ENCODE measurements at places on chromosomes 12 and 14.
A peak's percentile ranks its signal among the peaks of the same experiment; 100 is the strongest.

GRCh38 chr12:100824476-100824875, 29.9 kb downstream of the ANO4 start:
- no peak for DNase-seq

DNA sequence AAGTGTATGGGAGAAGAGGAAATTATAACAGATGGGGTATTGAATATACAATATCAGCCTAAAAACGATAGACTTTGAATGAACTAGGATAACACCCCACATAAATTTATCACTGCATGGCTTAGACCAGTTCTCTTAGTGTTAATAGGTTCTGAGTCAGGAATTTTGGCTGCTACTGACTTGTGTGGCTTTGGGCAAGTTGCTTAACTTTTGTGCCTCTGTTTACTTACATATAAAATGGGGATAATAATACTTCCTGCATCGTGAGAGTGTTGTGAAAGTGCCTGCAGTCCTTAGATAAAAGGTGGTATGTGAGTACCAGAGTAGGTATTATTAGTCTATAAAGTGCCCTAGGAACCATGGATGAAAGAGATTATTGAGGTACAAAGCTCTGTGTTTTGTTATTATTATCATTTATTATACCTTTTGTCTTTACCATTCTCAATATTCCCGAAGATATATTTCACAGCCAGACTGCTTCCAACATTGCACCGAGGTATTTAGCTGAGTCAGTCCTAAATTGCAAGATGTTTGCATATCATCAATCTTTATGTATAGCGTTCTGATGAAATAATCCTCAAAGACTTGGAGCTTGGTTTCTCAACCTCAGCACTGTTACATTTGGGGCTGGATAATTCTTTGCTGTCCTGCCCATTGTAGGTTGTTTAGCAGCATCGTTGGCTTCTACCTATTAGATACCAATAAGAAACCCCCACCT, 2.3 kb upstream of the PAWR start:
- DNase-seq, result no peak

DNA sequence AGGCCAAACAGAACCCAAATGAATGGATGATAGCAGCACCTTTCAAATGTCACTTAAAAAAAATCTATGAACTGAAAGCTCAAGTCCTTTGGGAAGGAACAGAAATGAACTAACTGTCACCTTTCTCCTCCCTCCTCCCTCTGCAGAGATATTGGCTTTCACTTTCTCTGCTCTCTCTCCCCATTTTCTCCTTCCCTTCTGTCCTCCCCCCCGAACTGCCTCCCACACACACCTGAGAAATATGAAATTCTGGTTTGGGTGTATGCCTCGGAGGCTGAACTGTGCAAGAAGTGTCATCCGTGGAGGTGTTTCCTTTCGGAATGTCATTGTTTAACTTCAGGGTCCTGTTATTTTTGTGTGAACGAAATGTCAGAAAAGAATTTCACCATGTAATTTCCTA, 87.8 kb downstream of the NEDD1 start:
- DNase-seq, result no peak

DNA sequence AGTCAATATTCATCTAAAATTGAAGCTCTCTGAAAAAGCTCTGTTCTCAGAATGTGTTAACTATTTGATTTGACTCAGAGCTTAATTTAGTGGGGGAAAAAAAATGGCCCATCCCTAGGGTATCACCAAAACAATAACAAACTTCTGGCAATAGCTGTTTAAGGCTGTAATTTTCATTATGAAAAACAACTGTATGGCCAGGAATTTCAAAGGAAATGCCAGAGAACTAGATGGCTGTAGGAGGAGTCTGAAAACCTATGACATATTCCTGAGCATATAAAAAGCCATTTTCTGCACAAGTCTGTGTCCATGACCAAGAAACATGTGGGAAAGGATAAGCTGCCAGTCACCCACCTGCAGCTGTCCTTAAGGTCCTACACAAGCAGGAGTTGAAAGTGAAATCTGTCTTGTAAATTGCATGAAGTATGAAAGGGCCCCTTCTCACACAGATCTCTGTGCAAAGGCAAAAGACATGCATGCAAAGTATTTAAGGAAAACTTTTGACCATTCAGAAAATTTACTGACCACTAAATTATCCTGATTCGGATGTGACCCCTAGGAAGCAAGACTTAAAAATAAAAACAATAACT, 299.1 kb downstream of the BTG1 start:
- DNase-seq, result no peak

DNA sequence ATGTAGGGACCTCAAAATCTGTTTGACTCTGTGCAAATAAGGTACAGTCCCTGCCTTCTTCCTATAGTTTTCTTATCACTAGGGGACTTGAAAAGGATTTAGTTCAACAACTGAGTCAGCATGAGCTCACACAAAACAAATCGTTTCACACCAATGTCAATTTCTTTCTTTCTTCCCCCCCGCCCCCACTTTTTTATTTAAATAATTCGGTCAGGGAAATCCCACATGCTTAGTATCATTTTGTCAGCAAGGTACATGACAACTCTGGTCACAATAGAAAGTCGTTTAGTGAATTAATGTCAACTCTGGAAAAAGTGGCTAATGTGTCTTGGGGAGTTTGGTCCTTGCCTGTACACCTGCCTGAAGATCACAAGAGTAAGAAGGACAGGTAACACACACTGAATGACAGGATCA, 232.2 kb upstream of the PLEKHG7 start:
- no peak for DNase-seq

GRCh38 chr12:108180255-108181094, 51.4 kb downstream of the WSCD2 start:
- no peak for DNase-seq

GRCh38 chr12:101759396-101760047, 20.3 kb upstream of the SYCP3 start:
- no peak for DNase-seq

GRCh38 chr12:47750229-47750798, 8.4 kb downstream of the RAPGEF3 start:
- no peak for DNase-seq

DNA sequence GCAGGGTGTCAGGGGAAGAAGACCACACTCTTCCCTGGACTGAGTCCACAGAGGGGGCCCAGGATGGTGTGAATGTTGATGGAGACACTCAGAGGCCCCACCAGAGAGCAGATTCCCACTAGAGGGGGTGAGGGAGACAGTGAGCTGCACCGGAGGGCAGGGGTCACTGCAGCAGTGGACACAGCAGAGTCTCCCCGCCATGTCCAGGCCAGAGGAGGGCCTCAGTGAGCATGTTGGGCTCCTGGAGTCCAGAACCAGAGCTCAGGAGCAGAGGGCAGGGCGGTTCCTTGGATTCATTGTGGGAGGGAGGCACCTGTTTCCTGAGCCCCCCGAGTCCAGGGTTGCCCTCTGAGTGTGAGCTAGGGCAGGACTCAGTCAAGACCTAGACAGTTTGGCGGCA, 1.8 kb upstream of the KRT82 start:
- no peak for DNase-seq

- DNase-seq, result peak; percentile 42
These were observed 61.5 kb downstream of the SPATS2 start for GRCh38 chr12:49428793-49429192.

DNA sequence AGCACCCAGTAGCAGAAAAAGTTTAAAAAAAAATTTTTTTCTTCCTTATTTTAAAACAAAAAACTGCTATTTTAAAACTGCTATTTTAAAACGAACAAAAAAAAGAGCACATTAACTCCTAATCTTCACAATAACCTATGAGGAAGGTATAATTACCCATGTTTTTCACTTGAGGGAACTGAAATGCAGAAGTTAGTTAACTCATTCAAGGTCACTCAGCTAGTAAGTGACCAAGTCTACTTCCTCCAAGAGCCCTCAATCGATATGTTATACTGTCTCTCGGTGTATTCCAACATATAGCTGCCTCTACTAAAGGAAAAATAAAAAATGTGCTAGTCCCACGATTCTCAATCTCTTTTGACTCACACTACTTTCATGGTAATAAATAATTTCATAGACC, 7.8 kb downstream of the RPAP3 start:
- DNase-seq, result no peak

GRCh38 chr12:91984556-91984955, 161.1 kb downstream of the BTG1 start:
- no peak for DNase-seq

- no peak for DNase-seq
These were observed 25.7 kb downstream of the KLRK1 start for GRCh38 chr12:10363914-10364814.

DNA sequence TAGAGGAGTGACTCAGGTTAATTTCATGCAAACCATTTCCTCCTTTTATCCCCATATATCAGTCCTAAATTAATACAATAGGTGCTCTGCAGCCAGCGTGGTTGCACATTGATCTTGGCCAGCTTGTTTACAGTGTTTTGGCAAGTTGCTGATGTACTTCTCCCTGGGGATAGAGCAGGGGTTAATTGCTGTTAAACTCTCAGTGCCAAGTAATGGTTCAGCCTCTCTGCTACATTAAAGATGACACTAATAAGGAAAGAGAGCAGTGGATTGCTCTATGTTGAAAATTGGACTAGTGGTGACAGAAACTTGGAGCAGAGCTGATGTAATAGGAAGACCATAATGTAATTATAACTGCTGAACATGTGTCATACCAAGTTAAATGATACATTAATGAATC, 717.5 kb downstream of the RERGL start:
- no peak for DNase-seq

DNA sequence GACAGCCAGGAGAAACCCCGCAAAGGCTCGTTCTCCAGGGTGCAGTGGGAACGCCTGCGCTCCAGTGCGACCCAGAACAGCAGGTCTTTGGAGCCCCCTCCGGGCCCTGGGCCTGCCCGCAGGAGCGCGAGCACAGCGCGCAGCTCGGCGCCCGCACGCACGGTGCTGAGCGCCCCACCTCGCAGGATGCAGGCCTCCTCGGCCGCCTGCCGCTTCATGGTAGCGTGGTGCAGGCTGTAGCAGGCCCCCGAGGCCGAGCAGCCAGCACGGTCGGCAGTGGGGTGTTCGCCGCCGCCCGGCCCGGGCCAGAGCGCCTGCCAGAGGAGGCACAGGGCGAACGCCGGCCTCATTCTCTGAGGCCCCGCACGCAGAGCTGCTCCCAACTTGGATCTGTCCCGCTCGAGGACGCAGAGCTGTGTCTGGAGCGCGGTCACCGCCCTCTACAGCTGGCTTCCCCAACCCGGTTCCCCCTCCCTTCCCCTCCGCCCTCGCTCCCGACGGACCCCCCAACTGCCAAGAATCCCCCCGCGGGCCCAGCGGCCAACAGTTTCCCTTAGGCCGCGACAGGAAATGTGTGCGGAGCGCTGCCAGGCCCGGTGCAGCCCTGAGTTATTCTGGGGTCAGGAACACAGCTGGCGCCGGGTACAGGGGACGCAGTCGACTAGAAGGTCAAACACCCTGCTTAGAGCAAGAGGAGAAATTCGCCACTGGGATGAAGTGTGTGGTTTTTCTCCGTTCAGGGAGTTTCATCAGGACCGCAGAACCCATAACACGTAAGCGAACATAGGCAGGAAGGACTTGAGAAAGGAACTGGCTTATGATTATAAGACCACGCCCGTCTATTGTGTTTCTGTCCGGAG, at the start of gene CLEC14A:
TSS of gene CLEC14A (minus strand) at position 421 of the 860 bp plus-strand sequence. CDS start at position 350, 71 bp downstream.
- DNase-seq, result no peak

- no peak for DNase-seq
These were observed 46.9 kb upstream of the CNTN1 start for GRCh38 chr12:40645361-40645760.

GRCh38 chr14:67357186-67357968, 2.2 kb downstream of the ATP6V1D start:
- no peak for DNase-seq

DNA sequence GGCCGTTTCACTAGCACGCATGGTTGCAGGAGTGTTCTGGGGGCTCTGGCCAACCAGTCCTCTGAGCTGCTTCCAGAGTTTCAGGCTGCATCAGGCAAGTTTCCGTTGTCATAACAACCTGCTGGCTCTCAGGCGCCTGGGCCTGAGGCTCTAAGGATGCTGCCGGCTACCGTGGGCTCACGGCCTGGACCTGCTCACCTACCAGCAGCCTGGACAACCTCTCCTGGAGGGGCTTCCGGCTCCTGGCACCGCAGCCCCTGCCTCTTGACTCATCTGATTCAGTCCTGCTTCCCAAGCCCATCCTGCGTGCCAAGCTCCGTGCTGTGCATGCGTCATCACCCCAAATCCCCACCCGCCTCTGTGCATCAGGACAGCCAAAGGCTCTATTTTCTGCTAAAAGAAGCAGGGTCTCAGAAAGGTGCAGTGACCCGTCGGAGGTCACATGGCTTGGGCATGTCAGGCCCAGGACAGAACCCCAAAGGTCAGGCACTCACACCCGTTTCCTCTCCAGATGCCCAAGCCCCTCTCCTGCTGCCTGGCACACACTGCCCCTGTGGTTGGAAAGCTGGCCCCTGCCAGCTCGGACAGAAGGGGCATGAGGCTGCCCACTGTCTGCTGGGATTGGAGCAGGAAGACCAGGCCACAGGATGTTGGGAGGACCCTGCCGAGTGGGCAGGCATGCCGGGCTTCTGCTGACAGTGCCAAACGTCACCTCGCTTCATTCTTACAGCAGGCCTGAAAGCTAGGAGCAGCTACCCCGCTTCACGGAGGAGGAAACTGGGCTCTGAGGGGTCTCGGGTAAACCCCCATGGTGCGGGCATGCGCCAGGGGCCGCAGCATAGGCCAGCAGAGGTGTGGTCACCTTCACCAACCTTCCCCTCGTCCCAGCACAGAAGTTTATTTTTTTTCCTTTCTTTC, 5.7 kb downstream of the BEGAIN start:
- no peak for DNase-seq

GRCh38 chr14:65095633-65096205, 6.6 kb downstream of the MAX start:
- no peak for DNase-seq

GRCh38 chr12:77861317-77861716, 30.6 kb downstream of the NAV3 start:
- DNase-seq, result no peak

DNA sequence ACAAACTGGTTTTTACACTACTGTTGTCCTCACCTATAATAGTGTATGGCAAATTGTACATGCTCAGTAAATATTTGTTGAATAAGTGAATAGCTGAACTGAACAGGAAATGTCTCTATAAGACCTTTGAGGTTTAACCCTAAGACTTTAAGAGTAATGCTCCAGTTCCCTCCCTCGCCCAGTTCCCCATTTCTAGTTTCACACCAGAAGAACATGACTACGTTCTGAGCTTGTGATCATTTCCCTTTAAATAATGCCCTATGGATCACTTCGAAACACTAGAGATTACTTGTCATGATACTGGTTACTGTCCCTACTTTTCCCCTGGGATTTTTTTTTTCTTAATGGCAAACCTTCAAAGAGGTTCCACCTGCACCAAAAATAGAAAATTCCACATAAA, 69.3 kb downstream of the PRKD1 start:
- DNase-seq, result no peak

All from kidney epithelial cell (primary cell).